Neural progenitor cell (in vitro differentiated cells): ENCODE measurements at places on chromosomes 3 and 15.

- no peak for DNase-seq
Measured at GRCh38 chr15:83100097-83100646, 7.3 kb upstream of the TM6SF1 start.

- no peak for DNase-seq
Measured at GRCh38 chr15:59124261-59124660, 19.3 kb downstream of the CCNB2 start.

DNA sequence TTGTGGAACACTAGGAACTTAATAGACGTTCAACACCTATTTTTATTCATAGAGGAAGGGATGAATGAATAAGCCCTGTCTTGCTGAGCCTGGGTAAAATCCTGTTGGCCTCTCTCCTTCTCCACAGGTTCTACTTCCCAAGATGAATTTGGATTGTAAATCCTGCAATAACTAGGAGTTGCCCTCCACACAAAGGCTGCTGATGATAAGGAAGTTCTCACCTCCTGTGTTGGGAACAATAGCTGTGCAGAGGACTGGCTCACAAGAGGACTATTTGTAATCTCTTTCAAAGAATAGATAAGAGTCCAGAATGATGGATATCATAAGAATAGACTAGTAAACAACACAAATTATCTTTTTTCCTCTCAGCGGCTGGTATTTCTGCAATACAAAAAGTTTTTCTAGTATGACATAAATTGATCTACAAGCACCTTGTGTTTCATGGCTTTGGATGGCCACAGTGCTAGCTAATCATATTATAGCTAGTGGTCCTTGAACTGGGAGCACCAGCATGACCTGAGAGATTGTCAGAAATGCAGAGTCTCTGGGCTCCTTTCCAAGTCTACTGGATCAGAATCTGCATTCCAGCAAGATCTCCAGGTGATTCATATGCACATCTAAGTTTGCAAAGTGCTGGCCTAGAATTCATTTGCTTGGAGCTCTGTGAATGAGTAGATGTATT lies 28.1 kb upstream of the COL6A6 start:
- no peak for DNase-seq

GRCh38 chr3:139674571-139675260 lies 3.1 kb downstream of the NMNAT3 start:
- no peak for DNase-seq

- DNase-seq: no peak
Measured at GRCh38 chr3:133987948-133988484, 41.7 kb downstream of the SLCO2A1 start.

DNA sequence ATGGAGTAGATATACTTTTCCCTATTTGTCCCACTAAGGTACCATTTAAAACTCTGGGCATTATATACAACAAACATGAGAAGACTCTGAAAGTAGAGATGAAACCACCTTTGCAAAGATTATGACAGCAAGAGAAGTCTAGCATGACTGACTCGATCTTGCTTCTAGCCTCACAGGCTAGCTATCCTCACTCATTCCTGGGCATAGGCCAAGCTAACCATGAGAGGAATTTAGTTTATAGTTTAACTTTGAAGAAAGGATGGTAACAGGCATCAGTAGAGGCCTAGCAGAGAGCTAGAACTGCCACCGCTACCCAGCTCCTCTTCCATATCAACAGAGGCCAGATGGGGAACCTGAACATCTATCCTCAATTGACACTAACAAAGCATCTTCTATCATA lies 63.5 kb upstream of the FSIP1 start:
- DNase-seq: no peak

DNA sequence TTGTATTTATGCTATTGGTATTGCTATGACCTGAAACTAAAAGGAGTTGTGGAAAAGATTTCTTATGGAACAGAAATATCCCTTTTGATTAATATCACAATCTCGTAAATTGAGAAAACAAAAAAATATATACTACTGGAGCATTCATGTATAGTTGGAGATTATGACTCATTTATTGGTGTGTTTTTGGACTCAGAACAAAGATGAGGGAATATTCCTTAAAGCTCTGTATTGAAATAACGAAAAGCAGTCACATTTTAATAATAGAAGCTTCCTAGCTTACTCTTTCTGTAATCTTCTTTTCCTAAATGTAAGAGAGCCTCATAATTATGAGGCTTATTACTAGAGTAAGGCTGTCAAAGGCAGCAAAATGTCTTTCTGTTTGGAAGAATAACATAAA lies 14.3 kb downstream of the CTNNB1 start:
- no peak for DNase-seq

DNA sequence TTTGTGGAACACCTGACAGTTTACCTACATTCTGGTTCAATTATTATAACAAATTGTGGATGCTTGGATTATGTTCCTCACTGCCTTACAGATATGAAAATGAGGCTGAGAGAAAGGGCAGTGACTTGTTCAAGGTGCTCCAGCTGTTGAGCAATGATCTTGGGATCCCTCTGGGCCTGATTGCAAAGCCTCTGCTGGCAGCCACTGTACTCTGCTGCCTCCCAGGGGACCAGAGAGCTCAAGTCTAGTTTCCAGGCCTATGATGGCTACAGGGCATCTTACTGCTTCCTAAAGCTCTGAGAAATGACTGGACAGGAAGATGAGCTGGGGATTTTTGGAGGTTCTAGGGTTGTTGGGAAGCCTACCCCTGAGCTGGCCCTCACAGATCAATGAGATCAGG lies 2.3 kb upstream of the SHC4 start:
- DNase-seq: no peak

DNA sequence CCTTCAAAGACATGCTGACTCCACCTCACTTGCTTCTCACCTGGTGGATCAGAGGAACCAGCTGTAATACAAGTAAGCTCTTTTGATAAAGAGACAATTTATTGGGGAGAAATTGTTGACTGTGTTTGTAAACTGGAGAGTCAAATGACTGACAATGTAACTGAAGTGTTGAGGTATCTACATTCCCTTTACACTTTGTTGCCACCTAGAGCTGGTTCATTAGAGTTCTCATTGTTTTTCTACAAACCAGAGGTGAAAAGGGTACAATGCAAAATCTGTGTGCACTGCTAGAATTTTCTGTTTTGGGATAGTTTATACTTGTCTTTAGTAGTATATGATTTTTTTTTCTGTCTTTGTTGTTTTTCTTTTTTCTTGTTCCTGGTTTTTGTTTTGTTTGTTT lies 8.7 kb upstream of the LRRC58 start:
- no peak for DNase-seq

- no peak for DNase-seq
Measured at GRCh38 chr3:112199622-112200316, 66.7 kb upstream of the GCSAM start.

DNA sequence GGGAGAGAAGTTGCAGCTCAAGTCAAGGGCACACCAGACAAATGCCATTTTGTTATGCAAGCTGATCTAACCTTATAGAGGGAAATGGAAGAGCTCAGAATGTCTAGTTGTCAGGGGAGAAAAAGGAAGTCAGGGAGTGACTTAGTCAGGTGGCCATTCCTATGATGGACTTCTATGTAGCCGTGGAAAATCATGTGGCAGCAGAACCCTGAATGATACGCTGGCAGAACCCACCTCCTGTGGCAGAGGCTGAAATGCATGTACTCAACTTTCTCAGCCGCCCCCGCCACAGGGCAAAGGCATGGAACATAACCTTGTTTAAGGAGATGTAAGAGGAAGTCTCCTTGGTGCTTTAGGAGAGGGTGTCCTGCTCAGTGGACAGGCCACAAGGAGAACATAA lies 37.7 kb upstream of the PARL start:
- DNase-seq: no peak

GRCh38 chr3:129687586-129688125 lies 81.2 kb upstream of the PLXND1 start:
- no peak for DNase-seq

DNA sequence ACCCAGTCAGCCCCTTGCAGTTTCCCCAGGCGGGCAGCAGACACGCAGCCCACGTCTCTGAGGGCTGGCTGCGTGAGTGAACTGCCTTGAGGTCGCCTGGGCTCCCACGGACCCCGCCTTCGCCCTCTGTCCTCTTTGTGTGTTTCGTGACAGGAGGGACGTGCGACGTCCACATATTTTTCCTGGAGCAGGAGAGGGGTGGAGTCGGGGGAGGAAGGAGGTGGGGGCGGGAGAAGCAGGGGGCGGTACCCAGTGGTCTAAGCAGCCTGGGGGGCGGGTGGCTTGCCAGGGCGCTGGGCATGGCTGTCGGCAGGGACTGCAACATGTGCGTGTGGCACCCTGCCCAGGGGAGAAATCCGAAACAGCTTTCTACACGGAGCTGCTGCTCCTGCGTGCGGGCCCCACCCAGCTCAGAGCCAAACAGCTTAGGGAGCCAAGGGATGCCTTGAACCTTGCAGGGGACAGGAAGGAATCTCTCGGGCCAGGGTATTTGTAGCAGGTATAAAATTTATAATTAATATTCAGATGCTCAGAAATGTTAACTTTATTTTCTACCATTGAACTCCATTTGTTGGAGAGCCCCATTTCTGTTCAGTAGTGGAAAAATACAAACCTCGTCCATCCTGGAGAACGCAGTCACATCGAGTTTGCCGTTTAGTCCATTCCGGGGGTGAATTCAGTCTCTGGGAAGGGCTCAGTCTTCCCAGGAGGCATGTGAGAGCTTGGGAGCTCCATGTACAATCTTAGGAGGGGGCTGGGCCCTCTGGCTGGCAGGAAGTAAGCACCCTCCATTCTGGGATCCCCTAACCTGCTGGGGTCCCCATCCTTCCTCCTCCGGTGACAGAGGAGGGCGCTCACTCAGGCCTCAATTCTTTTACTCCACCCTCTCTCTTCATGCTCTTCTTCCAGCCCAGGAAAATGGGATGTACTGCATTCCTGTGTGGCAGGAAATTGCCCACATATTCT lies 79.1 kb upstream of the MEF2A start:
- DNase-seq: peak; percentile 56
